ENCODE measurements at places on chromosomes 4 and X.
A peak's percentile ranks its signal among the peaks of the same experiment; 100 is the strongest.

- DNase-seq, result peak; percentile 57
Measured at GRCh38 chr4:42282081-42282901, 115.0 kb upstream of the SHISA3 start.

DNA sequence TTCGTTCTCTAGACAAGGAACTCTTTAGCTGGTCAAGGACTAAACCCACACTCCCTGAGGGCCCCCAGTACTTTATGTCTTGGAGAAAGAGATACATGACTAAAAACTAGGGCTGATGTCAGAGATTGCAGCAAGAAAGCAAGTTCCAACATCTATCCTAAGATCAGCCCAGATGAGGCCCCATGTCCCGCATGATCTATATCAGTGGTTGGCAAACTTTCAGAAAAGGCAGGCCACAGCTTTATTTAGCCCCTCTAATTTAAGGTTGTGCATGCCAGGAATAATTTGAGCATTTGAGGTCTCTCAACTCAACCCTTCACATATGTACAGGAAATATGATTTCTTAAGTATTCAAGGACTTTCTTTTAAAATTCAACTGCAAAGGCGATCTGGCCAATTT, 44.1 kb upstream of the FRMD7 start:
- DNase-seq, result peak; percentile 72

DNA sequence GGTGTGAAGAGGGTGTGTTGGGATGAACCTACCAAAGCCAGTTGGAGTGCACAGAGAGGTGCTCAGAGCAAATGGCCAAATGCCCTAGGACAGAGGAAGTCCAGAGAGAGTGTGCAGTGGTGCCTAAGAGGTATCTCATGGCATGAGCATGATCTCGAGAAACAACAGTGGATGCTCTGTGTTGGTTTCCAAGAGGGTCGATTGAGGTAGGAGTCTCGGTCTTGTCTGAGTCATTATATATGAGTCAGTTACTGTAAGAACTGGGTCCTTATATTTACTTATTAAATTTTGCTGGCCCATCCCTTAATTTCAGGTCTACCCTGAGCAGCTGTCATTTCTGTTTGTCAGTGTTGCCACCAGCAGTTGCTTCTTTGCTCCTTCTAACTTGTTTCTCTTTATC, 86.6 kb upstream of the TMEM150C start:
- peak; percentile 32 for DNase-seq

DNA sequence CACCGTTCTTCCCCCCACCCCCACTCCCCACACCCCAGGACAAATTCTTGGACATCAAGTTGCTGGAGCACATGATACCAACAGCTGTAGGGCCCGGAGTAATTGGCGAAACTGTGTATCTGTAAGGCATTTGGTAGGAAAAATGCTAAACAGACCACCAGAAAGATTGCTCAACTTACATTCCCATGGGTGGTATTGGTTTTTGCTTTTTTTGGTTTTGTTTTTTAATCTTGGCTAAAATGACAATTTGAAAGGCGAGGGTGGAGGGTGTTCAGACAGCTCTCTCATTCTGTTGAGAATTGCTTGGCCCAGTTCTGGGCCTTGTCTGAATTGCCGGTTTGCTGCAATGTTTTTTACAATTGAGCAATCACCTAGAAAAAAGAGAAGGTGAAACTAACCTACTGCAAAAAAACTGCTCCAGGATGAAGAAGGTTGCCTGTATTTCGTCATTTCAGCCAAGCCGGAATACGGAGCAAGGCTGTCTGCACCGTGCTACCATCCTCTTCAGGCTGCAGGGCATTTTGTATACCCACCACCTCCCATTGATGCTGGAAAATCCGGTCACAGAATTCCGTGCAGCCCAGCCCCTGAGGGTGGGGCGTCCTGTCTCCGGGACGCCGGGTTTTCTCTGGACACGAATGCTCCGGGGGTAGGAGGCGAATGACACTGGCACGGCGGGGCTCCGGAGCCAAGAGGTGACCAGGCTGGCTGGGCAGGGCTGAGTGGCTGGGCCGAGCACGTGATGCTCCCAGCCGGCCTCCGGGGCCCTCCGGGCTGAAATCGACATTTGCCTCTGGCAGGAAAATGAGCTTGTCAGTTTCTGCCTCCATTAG, at the start of gene CLCN4:
TSS of gene CLCN4 (plus strand) at position 777 of the 833 bp plus-strand sequence. CDS start 28,058 bp downstream, outside the sequence.
- DNase-seq, result peak; percentile 34

DNA sequence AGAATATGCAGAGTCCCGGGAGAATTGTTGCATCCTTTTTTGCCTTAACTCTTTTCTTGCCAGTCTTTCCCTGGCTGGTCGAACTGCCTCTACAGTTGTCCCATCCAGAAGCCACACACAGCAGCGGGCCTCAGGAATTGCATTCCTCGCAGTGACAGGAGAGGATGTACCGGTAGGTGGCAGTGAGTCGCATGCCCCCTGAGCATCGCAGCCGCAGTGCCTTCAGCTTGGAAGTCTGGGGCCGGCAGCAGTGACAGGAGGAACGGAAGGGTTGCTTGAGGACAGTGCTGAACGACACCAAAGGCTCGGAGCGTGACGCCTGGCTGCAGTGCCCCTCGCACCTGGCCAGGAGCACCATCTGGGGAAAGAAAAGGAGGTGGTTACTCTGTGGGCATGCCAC, 23.5 kb downstream of the NDP start:
- no peak for DNase-seq

GRCh38 chr4:180766944-180767729, 1476.1 kb upstream of the TENM3 start:
- no peak for DNase-seq

GRCh38 chrX:22313766-22314165, 41.1 kb downstream of the CBLL2 start:
- no peak for DNase-seq

DNA sequence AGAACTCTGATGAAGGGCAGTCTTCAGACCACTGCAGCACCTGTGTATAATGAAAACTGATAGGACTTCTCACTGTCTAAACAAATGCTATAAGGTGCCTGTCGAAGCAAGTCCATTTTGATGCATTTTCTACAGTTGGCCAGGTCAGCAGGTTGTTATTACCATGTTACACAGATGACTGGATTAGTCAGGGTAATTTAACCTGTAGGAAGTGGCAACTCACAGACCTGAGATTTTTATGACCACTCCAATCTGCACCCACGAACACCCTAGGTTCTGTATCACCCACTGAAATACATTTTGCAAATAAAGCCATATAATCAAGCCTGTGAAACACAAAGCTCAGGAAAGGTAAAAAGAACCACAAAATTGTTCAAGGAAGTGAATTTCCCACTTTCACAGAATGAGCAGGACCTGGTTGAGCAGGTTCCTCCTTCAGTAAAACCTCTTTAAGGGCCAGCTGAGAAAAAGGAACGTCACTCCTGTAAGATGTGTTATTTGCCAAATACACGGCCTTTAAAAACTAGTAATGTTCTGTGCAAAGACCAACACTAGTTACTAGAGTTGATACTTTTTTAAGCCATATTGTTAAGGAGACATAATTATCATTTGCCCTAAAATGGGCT, 12.7 kb downstream of the MAML3 start:
- DNase-seq, result no peak

DNA sequence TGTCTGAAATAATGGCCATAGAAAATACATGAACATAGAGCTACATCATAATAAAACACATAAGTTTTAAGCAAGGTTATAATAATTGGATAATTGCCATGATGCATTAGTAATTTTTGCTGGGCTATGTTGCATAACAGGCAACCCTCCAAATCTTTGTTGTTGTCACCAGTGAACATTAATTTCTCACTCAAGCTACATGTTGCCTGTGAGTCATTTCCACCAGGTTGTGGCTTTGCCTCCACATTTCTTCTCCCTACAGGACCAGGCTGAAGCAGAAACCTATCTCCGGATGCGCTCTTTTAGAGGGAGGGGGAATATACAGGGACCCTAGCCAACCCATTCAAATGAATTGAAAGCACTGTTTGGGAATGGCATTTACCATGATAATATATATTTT, 347.7 kb downstream of the GABRG1 start:
- no peak for DNase-seq

DNA sequence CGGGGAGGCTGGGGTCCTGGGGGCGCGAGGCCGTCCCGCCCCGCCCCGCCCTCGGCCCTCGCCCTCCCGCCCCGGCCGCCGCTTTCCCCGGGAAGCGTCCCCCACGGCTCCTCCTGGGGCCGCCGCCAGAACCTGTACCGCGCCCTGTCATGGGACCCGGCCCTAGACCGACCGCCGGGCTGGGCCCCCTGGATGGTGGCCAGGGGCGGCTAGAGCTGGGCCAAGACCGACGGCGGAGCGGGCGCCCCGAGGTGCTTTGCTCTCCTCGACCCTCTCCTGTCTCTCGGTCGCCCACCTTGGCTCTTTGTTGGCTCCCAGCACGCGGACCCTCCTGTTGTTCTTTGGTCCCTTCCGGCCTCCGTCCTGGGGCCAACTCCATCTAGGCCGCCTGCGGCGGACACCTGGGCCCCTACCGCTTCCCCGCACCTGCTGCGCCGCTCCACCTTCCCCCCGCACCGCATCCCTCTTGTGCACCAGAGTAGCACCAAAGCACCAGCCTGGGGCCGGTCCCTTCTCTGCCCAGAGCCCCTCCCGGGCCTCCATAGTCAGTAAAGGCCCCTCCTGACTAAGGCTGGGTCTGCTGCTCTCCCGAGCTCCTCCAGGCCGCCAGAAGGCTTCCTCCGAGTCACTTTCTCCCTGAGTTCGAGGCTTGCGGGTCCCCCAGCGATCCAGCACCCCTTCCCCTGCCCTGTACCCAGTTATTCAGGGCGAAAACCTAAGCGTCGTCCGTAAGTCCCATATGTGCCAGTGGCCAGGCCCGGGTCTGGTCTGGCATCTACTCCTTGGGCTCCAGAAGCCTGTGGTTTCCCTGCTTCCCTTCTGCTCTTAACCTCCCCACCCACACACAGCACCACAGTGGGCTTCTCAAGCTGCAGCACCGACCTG, 587 bp downstream of the TACC3 start:
- no peak for DNase-seq

- no peak for DNase-seq
Measured at GRCh38 chr4:119128148-119128547, 7.5 kb upstream of the MYOZ2 start.

GRCh38 chr4:185122681-185123345, 20.3 kb upstream of the SLC25A4 start:
- no peak for DNase-seq

GRCh38 chr4:129264008-129264657, 168.2 kb downstream of the C4orf33 start:
- DNase-seq, result no peak

- DNase-seq, result peak; percentile 84
Measured at GRCh38 chr4:121034017-121034416, 38.3 kb downstream of the NDNF start.

- DNase-seq, result no peak
Measured at GRCh38 chr4:32268863-32269262, 1548.7 kb downstream of the PCDH7 start.

- DNase-seq, result no peak
Measured at GRCh38 chr4:28354880-28355656, 1494.4 kb downstream of the STIM2 start.

- peak; percentile 63 for DNase-seq
Measured at GRCh38 chr4:170047771-170048354, 21.7 kb upstream of the MFAP3L start.

DNA sequence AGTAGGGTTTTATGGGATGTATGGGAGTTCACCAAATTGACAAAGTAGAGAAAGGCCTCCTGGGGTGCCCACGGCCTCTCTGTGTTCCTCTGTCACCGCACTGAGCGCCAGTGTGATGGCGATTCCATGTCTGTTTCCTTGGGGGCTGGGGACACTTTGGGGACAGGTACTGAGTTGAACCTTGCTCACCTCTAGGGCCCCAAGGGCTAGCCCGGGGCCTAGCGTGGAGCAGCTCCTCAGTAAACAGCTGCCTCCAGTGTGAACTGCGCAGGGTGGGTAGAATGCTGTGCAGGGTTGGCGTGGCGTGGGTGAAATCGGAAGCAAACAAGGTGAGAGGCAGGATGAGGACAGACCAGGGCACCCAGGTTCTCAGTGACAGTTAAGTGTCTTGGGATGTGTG, 97.8 kb downstream of the PPP2R2C start:
- DNase-seq, result no peak

DNA sequence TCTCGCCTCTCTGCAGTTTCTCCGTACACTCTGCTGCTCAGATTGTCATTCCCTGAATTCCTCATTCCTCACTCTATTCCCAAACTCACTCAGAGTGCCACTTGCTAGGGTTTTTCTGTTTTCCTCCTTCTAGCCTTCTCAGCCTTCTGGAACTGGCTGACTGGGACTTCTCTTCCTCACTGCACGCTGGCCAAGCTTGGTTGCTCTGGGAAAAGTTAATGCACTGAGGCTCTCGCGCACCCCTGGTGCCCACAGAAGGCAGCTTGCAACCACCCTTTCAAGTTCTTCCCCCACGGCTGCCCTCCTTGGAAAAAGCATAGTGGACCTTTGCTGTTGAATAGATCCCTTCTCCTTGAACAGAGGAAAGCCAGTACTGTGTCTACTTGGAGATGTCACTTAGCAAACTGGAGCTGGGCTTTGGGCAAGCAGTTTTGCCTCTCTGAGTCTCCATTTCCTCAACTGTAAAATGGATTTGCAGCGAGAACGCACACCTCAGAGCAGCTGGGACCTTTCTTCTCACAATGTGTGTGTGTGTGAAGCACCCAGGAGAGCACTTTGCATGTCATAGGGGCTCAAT, 6.0 kb upstream of the CCKAR start:
- DNase-seq, result no peak

DNA sequence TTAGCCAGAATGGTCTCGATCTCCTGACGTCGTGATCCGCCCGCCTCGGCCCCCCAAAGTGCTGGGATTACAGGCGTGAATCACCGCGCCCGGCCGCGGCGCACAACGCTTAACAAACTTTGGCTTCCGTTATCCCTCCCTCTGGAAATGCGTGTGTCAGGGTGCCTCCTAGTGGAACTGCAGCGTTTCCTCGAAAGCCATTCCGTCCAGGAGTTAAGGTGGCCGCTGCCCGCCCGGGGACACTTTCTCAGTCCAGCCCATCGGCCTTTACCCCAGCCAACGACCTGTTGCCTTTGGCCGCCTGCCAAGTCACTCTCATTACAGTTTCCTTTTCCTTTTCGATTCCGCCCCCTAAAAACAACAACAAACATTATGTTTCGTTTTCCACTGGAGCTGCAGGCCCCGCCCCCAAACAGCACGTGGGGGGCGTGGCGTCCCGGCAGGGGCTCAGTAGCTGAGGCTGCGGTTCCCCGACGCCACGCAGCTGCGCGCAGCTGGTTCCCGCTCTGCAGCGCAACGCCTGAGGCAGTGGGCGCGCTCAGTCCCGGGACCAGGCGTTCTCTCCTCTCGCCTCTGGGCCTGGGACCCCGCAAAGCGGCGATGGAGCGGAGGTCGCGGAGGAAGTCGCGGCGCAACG, at the start of gene HERC5:
TSS of gene HERC5 (plus strand) at position 450 of the 637 bp plus-strand sequence. CDS start at position 601, 151 bp downstream.
- DNase-seq, result peak; percentile 86

DNA sequence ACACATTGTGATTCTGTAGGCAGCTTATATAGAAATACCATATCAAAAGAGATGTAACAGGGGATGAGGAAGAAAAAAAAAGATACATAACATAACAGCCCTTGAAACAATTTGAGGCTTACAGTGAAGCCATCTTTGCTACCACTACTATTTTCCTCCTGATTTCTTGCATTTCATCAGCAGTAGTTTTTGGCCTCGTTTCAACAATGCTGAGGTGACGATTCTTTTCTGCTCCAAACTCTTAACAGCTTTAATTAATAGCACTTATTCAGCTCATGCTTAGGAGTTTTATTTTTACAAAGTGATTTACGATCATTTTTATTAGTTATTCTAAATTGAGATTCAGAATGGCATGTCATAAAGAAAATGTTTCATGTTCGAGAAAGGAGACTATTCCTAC, 163.2 kb downstream of the DCK start:
- peak; percentile 73 for DNase-seq

All from fibroblast of skin of right quadriceps (primary cell).